ENCODE measurements at places on chromosomes 3 and 15.

GRCh38 chr15:39247574-39247973 lies 333.3 kb upstream of the THBS1 start:
- DNase-seq, result no peak

- peak; percentile 43 for DNase-seq
Observed at GRCh38 chr3:105774444-105775180, 94.2 kb downstream of the CBLB start.

DNA sequence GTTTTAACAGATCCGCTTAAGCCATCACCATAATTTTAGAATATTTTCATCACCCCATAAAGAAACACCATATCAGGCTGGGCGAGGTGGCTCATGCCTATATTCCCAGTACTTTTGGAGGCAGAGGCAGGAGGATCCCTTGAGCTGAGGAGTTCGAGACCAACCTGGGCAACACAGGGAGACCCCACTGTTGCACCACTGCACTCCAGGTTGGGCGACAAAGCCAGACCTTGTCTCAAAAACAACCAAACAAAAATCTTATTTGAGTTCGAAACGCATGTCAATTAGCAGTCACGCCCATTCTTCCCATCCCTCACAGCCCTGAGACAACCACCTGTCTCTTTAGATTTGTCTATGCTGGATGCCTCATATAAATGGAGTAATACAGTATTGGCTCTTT lies 119.9 kb downstream of the KLF13 start:
- DNase-seq, result no peak

- DNase-seq, result no peak
Observed at GRCh38 chr15:78216276-78217104, 17.9 kb downstream of the ACSBG1 start.

- DNase-seq, result no peak
Observed at GRCh38 chr3:4232798-4233197, 70.4 kb upstream of the SETMAR start.

GRCh38 chr3:130729154-130729553 lies 17.5 kb downstream of the PIK3R4 start:
- DNase-seq, result no peak

DNA sequence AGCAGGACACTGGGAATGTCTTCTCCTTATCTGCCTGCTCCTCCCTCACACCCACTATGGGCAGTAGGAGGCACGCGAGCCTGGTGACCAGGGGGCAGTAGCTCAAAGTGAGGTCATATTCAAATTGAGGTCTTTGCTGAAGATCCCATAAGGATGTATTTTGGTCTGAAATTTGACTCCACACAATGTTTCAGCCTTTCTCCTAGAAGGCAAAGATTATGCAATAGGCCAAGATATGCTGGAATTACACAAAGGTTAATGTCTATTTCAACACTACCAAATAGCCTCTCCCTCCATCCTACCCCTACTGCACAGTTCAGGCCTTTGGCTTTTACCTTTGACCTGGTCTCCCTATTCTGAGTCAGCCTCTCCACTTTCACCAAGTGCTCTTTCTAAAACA lies 203.0 kb downstream of the TIGIT start:
- DNase-seq, result no peak
